ENCODE measurements at places on chromosomes 4 and X. TPM values are rescaled to one million over a fixed set of nuclear protein-coding genes. Genes with fewer than 3 reads are reported as not detected.

The TKTL1 gene
- total RNA-seq: not detected

The ASB5 gene
- not detected for total RNA-seq

The KLHL13 gene
- total RNA-seq: 5.1 TPM

The VCX gene
- total RNA-seq: 0.11 TPM

The KIAA1210 gene
- total RNA-seq: not detected

The FATE1 gene
- not detected for total RNA-seq

The SGMS2 gene
- total RNA-seq: 94.0 TPM

The LINC00632 gene
- 0.04 TPM for total RNA-seq

The PAGE4 gene
- not detected for total RNA-seq

The PABPC1L2A gene
- total RNA-seq: not detected

The CLDN2 gene
- not detected for total RNA-seq

The IL2 gene
- total RNA-seq: not detected

The PRRG1 gene
- 12.5 TPM for total RNA-seq

The RBBP7 gene
- total RNA-seq: 100 TPM

The CFI gene
- total RNA-seq: not detected

The SPANXN3 gene
- not detected for total RNA-seq

The GJB1 gene
- not detected for total RNA-seq

The MTHFD2L gene
- total RNA-seq: 25.2 TPM

The H2BW2 gene
- total RNA-seq: not detected

The TMPRSS11A gene
- total RNA-seq: not detected

The ZNF630 gene
- 1.1 TPM for total RNA-seq

The ALAS2 gene
- not detected for total RNA-seq

The TMEM154 gene
- total RNA-seq: 66.2 TPM

The HSFX1 gene
- 0.08 TPM for total RNA-seq

The TACR3 gene
- not detected for total RNA-seq

The NEUROG2 gene
- total RNA-seq: not detected

The CT47C1 gene
- not detected for total RNA-seq

The ANXA10 gene
- not detected for total RNA-seq

The CYTL1 gene
- not detected for total RNA-seq

The KIF4A gene
- 5.2 TPM for total RNA-seq

The SLC34A2 gene
- total RNA-seq: not detected

The COL4A6 gene
- 27.5 TPM for total RNA-seq

The RASSF6 gene
- total RNA-seq: 7.5 TPM

The FGB gene
- not detected for total RNA-seq

The NPY5R gene
- not detected for total RNA-seq

The MTNR1A gene
- not detected for total RNA-seq

The MAGEE1 gene
- 2.8 TPM for total RNA-seq

The NDST3 gene
- not detected for total RNA-seq

The AFP gene
- total RNA-seq: not detected

The ZCCHC18 gene
- total RNA-seq: not detected

The DRP2 gene
- 0.11 TPM for total RNA-seq

The NXT2 gene
- 9.0 TPM for total RNA-seq

The TMEM150C gene
- 0.19 TPM for total RNA-seq

The ART3 gene
- 0.31 TPM for total RNA-seq

All from hair follicular keratinocyte (primary cell).